ENCODE measurements at places on chromosomes 3 and 15. TPM values are rescaled to one million over a fixed set of nuclear protein-coding genes. Genes with fewer than 3 reads are reported as not detected.

The UNC45A gene
- 109 TPM for total RNA-seq

The FAM81A gene
- total RNA-seq: 0.33 TPM

The SATB1 gene
- total RNA-seq: 17.4 TPM

The RARB gene
- 10.2 TPM for total RNA-seq

The ITGB5 gene
- total RNA-seq: 842 TPM

The KY gene
- total RNA-seq: 3.5 TPM

The UBA7 gene
- 54.4 TPM for total RNA-seq

The GPR62 gene
- total RNA-seq: 0.07 TPM

The COL6A5 gene
- total RNA-seq: not detected

The IGF1R gene
- 76.7 TPM for total RNA-seq

The CHAC1 gene
- 19.6 TPM for total RNA-seq

The GOLGA8G gene
- total RNA-seq: not detected

The STRC gene
- 0.17 TPM for total RNA-seq

The GRM2 gene
- total RNA-seq: 0.07 TPM

The MESP2 gene
- 0.66 TPM for total RNA-seq

The CCDC9B gene
- 91.9 TPM for total RNA-seq

Data from smooth muscle cell of the pulmonary artery (primary cell).